ENCODE measurements at places on chromosomes 7 and 10.

DNA sequence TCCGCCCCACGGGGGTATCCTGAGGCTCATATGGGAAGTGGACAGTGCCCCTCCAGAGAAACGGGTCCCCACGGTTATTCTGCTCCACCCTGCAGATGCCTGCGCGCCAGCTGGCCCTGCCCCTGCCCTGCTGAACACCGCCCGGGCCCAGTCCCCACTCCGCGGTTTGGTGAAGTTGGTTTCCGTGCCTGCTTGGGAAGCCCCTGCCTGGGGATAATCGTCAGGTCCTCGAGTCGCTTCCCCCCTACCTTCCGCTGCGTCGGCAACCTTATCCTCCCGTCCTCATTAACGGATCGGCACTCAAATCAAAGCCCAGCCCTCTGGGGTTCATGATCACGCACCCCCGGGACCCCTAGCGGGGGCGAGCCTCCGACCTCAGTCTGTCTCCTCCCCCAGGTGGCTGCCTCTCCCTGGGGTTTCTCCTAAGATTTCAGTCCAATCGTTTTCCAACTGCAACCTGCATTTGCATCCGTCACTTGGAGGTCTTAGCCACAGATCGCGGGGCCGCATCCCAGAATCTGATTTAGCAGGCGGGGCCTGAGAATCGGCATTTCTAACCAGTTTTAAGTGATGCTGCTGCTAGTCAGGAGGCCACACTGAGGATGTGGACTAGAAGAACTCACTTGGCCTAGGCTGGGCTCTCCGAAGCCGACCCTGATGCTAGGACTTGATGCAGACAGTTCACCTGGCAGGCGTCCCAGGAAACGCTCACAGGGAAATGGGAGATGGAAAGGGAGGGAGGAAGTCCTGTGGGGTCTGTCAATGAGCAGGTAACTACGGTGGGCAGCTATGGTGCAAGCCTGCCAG is 27.6 kb downstream of the WDR86 start:
- DNase-seq: no peak

DNA sequence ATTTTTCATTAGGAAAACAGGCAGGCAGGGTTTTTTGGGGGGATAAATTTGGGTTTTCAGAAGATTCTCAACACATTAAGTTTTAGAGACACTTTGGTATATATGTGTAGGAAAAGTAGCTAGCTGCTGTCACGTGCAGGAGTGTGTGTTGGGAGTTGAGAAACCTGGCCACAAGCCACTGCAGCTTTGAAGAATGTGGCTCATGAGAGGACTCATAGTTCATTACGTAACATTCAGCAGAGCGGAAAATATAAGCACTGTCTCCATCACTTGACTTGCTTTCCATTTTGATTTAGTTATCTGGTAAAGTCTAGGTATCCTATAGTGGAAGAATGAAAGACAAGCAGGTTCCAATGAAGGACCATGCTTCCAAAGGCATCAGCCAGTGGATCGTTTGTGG is 31.2 kb downstream of the SMNDC1 start:
- DNase-seq: no peak

DNA sequence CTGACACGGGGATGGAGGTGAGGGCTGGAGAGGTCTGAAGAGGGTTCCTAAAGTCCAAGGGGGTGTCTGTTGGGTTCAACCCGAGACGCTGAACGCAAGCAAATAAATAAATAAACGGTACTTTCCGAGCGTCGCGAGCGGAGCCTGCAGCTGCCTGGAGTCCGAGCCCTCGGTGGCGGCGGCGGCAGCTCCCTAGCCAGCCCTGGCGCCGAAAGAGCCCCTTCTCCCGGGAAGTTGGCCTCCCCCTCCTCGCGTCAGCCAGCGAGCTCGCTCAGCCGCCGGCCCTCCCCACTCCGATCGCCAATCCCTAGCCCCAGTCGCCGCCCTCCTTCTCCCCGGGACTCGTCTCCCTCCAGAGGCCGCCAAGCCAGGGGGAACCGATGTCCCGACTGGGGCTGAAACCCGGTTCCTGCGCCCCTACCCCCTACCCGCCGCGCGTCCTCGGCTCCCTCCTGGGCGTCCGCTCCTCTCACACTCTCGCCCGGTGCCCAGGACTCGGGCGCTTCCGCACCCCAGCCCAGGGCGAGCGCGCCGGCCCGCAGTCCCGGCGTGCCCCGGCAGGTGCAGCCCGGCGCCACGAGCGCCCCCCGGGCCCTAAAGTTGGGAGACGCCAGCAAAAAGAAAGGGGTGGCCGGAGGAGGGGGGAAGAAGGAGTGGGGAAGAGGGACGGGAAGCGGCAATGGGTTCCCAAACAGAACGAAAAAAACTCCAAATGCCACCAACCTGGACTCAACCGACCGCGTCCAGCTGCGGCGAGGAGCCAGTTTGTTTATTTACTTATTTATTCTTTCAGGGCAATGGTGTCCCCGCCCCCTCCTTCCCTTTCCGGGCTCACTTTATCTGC is at the start of gene GFRA1:
TSS of gene GFRA1 (minus strand) at position 767 of the 844 bp plus-strand sequence. CDS start 1,177 bp downstream, outside the sequence.
- no peak for DNase-seq

- no peak for DNase-seq
These were observed 28.1 kb downstream of the ATE1 start for GRCh38 chr10:121899727-121900126.

DNA sequence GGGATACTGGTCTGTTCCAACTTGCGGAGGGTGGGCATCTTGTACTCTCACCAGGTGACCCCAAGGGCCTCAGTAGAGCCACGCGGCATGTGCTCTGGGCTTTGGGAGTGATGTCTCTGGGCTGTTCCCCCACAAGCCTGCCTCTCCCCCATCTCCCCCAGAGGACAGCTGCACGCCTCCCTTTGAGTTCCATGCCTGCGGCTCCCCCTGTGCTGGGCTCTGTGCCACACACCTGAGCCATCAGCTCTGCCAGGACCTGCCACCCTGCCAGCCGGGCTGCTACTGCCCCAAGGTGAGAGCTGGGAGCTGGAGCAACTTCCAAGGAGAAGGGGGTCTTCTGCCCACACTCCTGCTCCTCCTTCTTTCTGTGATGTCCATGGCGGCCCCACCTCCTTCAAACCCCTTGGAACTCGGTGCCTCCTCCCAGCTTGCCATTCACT is 15.0 kb upstream of the ZNF862 start:
- no peak for DNase-seq

DNA sequence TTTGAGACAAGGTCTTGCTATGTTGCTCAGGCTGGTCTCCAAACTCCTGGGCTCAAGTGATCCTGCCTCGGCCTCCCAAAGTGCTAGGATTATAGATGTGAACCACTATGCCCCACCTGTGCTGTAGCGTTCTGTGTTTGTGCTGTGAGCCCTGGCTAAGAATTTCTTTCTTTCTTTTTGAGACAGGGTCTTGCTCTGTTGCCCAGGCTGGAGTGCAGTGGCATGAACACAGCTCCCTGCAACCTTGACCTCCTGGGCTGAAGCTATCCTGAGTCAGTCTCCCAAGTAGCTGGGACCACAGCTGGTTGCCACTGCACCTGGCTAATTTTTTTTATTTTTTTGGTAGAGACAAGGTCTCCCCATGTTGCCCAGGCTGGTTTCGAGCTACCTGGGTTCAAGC is 11.4 kb downstream of the TSPAN13 start:
- no peak for DNase-seq

DNA sequence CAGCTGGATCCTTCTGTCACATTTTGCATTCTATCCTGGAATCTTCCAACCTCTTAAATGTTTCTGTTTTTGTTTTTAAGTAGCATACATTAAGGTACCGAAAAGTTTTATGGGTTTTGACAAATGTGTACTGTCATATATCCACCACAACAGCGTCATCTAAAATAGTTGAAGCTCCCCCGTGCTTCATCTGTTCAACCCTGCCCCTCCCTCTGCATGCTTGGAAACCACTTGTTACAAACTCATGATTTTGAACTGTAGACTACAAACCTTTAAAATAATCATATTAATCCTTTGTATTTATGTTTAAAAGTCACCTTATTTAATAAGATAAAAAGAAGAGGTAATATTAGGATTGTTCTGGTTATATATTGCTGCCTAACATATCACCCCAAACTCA is 182.8 kb upstream of the SMIM30 start:
- DNase-seq: no peak

DNA sequence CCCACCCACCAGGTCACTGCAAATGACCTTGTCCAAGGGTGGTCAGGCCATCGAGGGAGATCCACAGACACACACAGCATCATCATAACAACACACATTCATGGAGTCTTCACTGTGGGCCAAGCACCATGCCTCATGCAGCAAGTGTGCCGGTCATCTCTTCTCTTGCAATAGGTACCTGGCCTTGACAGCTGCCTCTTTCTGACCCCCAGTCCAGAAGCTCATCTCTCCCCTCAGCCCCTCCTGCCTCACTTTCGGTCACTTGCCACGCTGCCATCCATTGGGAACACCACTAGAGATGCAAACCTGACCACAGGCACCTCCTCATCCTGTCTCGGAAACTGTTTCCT is 75.9 kb downstream of the OAT start:
- DNase-seq: no peak

DNA sequence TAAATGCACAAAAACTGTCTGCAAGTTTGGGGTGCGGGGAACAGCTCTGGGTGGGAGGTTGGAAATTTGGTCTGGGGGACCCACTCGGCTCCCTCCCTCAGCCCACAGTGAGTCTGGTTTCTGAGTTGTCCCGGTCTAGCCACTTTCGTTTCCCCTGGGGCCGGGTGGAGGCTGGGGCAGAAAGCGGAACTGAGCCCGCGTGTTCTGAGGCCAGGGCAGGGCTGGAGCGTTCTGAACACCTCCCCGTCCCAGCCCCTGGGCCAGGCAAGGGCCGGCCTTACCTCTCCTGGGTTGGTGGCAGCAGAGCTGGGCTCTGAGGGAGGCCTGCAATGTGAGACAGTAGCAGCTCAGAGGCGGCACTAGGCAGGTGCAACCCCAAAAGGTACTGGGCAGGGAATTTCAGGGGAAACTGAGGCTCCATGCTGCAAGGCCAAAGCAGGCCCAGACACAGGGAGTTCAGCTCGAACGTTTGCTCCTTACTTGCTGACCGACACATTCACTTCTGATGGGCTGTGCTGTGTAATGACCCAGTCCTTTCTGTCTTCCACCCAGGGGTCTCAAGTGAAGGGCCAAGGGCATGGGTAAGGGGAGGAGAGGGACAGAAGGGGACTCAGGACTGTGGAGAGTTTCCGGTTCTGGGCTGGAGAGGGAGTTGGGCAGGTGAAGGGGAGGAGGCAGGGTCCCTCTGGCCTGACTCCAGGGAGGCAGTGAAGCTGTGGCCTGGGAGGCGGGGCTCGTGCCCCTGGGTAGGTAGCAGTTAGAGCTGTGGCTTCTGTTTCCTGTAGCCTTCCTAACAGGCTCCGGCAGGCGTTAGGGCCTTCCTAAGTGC is 3.0 kb downstream of the IRF5 start:
- DNase-seq: no peak

- DNase-seq: no peak
These were observed 112.5 kb downstream of the DOCK1 start for GRCh38 chr10:127017541-127018297.

DNA sequence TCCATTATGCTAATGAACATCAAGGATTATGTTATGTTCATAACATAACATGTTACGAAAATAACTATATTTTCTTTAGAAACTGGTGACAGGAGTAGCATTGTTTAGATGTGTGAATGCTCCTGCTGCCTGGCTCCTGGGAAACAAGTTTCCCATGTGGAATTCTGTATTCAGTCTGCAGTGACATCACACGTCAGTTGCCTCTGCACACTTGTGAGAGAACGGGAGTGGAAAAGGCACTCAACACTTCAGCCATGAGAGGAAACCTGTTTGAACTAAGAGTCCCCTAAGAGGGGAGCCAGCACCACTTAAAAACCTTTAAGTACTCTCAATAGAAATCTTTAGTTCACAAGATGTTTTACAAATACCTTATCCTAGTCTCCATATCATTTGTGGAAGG is 140.3 kb upstream of the FAM20C start:
- DNase-seq: no peak

DNA sequence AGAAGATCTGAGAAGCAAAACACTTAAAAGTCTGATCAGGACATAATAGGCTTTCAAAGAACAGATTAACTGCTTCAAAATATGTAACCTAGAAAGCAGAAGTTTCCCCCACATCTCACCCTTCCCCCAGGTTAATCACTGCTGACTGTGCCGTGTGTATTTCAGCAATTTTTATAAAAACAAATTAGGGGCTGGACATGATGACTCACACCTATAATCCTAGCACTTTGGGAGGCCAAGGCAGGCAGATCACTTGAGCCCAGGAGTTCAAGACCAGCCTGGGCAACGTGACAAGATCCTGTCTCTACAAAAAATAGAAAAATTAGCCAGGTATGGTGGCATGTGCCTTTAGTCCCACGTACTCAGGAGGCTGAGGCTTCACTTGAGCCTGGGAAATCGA is 67.6 kb upstream of the GATA3 start:
- DNase-seq: no peak

GRCh38 chr7:96253441-96253840 is 68.5 kb downstream of the SLC25A13 start:
- no peak for DNase-seq

DNA sequence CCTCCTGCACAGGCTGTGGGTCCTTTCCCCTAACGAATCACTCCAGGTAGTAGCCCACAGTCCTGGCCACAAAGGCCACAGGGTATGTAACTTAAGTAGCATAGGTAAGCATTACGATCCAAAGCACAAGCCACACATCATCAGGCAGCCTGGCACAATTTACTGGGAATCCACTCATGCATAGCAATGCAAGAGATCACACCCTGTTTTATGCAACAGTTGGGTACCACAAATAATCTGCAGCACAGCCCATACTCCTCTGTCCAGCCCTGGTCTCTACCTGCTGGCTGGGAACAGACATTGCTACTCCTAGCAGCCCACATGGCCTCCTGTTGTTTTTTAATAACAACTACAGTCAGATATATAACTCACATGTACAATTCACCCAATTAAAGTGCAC is 34.3 kb downstream of the SRPK2 start:
- DNase-seq: no peak

DNA sequence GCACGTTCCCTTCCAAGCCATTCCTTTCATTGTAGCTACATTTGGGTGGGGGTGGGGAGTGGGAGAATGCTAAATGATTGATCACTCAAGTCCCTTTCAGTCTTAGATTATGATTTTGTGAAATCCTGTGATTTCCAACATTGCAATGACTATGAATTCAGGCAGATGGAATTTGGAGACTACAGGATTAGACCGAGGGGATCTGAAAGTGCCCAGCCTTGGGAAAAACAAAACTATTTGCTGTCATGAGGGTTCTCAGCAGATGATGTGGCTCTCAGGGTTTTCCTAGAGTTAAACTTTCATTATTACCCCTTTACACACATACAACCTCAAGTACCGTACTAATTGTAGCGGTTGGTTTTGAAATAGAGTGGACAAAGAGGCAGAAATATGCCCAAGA is 4.7 kb downstream of the MACROH2A2 start:
- DNase-seq: no peak

- DNase-seq: peak; percentile 70
These were observed 14.5 kb downstream of the LBX1 start for GRCh38 chr10:101214446-101215396.

GRCh38 chr7:149385195-149385950 is 75.5 kb downstream of the ZNF777 start:
- DNase-seq: no peak

GRCh38 chr7:23938937-23939552 is 229.0 kb downstream of the STK31 start:
- no peak for DNase-seq

All from stimulated activated CD4-positive, alpha-beta T cell treated with anti-CD3 and anti-CD28 coated beads, Interleukin-15, amount 100 ng/mL, for 1 hour (primary cell).